ENCODE measurements at places on chromosomes 12 and 14. TPM values are rescaled to one million over a fixed set of nuclear protein-coding genes. Genes with fewer than 3 reads are reported as not detected.
A peak's percentile ranks its signal among the peaks of the same experiment; 100 is the strongest.

DNA sequence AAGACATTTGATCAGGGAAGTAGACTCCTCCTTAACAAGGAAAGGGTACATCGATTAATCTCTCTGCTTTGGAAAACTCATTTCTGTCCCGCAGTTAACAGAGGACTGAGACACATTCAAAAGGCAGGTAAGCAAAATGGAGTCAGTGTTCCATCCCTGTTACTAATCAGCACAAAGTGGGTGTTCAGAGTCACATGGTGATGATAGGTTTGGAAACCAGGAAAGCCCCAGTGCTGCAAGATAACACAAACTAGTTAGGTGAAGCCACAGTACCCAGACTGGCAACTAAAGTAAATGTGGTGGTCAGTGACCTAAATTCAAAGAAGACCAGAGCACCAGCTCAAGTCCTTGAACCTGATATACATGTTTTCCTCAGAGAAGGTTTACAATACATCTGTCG is 1.8 kb downstream of the OR4K17 start:
- no peaks in the 10 kb centered on the region for H3K27me3 ChIP-seq
- no peak overlapping the region for H3K4me3 ChIP-seq
- no peaks in the 10 kb centered on the region for H3K4me1 ChIP-seq
- H3K36me3 ChIP-seq, result no peaks in the 10 kb centered on the region

DNA sequence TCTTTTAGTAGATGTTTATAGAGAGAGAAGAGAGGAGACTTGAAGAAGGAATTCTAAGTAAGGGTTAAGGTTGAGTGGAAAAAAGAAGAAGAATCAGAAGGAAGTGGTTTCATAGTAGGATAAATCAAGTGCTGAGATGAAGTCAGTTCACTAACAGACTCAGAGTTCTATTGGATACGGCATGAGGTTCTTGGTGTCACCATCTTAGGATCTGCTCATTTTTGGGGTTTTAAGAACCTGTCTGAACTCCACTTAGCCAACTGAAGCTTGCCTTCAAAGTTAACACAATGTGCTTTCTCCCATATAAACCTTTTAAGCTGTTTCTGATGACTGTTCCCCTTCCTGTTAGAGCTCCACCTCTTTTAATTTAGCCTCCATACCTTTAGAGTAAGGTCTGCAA is 152.6 kb downstream of the PRKCH start:
- no peaks in the 10 kb centered on the region for H3K27me3 ChIP-seq
- H3K4me3 ChIP-seq, result no peak overlapping the region
- peak overlapping the region; percentile 83 for H3K27ac ChIP-seq
- no peak for DNase-seq

The GARIN6 gene
- not detected for total RNA-seq

The SMIM41 gene
- total RNA-seq, result not detected

The CLEC9A gene
- total RNA-seq, result not detected

All from T-cell (primary cell).